ENCODE measurements at places on chromosomes 5 and 9.

DNA sequence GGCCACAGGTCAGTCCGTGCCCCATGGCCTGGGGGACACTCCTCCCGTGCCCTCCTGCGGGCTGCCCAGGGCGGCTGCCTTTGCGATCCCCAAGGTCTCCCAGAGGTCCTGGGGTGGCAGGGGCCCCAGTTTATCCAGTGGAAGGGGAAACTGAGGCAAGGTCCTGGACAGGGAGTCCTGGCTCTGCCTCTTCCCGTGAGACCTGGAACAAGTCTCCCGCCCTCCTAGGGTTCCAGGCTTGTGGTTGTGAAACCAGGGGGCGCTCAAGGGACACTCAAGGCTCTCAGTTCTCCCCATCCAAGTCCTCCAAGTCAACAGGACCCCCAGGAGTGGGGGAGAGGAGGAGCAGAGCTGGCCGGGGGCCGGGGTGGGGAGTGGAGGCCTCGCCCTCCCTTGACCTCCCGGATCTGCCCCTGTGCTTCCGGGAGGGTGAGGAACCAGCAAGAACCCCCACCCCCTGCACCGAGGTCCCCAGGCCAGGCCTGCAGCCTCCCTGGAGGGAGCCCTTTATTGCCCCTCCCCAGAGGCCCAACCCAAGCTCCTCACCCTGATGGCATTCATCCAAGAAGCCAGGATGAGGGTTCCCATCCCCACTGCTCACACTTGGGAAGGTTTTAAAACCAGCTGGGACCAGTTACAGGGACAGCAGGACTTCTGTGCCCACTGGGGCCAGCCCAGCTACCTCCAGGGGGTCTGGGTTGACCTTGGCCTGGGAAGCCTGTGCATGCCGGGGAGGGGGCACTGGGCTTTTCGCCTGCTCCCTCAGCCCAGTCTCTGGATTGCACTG, 24.7 kb upstream of the TMEM250 start:
- DNase-seq: peak; percentile 6

GRCh38 chr5:140737486-140737885, 37.2 kb downstream of the ZMAT2 start:
- DNase-seq: no peak

DNA sequence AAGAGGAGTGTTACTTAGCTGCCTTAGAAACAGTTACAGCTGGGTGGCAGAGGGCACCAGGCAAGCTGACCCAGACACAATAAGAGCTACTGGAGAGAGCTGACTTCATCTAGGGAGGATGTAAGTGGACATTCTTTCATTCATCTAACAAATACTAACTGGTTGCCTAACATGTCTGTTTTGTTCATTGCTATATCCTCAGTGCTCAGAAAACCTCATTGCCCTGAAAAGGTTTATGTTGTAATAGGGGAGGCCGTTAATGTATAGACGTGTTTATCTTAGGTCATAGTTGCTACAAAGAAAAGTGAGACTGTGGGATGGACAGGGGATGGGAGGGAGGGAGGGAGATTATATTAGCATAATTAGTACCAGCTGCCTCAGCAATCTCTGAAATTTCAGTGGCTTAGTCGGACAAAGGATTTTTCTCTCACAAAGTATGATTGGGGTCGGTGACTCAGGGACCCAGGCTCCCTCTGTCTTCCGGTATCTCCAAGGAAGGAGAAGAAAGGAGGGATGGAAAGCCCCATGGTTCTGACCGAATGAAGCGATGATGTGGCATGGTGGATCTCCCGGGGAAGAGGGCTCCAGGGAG, 2.6 kb upstream of the SNX18 start:
- DNase-seq: no peak

GRCh38 chr9:127262602-127263001, 2.0 kb upstream of the GARNL3 start:
- no peak for DNase-seq

- no peak for DNase-seq
Measured at GRCh38 chr9:94936419-94936818, 209.9 kb downstream of the AOPEP start.

DNA sequence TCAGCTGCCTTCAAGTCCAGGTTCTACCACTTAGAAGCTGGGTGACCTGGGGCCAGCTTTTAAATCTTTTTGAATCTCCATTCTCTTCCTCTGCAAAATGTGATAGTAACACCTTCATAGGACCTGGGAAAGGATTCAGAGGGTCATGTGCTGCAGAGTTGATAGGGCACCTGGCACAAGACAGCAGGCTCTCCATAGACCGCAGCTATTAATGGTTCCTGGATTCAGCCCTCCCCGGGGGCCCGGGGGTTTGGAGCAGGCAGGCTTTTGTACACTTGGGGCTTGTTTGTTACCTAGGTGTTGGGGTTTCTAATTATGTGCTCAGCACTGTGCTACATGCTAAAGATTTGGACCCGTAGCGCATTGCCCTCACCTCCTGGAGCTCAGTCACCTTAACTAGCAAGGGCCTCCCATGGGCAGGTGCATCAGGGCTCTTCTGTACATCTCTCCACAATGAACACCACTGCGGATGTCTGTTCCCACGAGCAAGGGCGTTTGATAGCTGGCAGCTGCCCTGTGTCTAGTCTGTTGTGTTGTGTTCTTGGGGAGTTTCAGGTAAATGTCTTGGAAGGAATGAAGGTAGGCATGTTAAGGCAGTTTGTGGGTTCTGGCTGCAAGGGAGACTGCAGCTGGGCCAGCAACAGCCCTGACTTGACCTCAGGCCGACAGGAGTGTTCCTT, 12.1 kb downstream of the PRRC2B start:
- DNase-seq: peak; percentile 28

DNA sequence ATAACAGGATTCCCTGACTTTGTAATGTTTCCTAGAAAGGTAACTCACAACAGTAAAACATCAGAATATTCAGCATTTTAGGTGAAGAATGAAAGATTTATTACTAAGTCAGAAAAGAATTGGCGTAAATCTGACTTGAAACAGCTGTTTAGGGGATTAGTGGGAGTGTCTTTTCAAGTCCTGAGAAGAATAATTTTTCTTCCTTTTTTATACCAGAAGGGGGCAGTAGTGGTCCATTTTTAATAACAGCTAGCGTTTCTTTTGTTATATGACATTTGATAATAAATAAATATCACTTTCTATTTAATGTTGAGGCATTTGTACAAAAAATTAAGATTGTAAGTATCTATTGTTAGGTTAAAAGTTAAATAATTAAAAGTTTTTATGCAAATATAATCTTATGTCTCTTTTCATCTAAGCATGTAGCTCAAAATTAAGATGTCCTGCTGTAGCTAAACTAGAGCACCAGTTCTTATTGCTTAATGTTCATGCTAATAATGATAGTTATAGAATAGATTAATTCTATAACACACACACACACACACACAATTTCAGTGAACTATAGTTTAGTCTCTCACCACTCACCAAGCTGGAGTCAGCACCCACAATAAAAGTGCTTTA, 258.7 kb upstream of the ARRDC3 start:
- peak; percentile 34 for DNase-seq

DNA sequence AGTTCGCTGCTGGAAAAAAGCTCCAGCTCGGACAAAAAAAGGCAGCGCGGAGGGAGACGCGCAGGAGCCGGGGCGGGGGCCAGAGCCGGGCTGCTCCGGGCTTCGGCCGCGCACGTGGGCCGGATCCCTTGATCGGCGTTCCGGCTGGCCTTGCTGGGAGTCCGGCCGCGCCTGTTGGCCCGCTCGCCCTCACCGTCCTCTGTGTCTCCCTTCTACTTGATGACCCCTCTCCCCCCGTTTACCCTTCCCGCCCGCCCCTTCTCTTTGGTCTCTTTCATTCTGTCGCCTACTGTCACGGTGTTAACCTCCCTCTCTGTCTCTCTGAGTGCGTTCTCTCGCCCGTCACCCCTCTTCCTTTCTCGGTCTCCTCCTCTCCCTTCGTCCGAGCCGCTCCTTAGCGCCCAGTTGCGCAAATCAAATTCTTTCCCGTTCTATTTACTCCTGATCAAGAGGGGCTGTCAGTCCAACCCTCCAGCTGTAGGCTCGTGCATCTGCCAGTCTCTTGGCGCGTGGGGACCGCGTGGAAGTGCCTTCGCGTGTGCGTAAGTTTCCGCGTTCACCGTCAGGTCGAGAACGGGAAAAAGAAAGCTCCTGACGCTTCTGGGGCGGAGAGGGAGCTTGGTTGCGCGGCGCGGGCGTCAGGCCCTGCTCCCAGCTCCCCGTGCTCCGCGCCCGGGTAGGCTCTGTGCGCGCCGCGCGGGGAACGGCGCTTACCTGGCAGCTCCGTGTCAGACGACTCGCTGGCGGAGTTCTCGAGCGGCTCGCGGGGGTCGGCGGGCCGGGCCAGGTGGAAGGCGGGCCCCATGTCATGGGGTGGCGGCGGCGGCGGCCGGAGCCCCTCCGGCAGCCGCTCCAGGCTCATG, 798 bp downstream of the PITX1 start:
- peak; percentile 62 for DNase-seq

DNA sequence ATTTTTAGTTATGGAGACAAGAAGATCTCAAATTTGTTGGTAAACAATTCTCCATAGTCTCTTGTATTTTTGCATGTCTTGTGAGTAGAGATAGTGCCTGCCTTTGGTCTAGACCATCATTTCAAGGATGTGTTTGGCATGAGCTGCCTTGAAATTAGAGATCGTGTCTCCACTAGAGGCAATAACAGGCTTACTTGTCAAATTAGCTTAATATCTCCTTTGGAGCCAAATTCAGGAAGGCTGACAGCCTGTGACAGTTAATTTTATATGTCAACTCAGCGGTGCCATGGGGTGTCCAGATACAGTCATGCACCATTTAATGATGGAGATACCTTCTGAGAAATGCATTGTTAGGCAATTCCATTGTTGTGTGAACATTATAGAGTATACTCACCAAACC, 24.8 kb upstream of the PRDM9 start:
- no peak for DNase-seq

- DNase-seq: no peak
Measured at GRCh38 chr5:386432-387341, 56.3 kb upstream of the EXOC3 start.

DNA sequence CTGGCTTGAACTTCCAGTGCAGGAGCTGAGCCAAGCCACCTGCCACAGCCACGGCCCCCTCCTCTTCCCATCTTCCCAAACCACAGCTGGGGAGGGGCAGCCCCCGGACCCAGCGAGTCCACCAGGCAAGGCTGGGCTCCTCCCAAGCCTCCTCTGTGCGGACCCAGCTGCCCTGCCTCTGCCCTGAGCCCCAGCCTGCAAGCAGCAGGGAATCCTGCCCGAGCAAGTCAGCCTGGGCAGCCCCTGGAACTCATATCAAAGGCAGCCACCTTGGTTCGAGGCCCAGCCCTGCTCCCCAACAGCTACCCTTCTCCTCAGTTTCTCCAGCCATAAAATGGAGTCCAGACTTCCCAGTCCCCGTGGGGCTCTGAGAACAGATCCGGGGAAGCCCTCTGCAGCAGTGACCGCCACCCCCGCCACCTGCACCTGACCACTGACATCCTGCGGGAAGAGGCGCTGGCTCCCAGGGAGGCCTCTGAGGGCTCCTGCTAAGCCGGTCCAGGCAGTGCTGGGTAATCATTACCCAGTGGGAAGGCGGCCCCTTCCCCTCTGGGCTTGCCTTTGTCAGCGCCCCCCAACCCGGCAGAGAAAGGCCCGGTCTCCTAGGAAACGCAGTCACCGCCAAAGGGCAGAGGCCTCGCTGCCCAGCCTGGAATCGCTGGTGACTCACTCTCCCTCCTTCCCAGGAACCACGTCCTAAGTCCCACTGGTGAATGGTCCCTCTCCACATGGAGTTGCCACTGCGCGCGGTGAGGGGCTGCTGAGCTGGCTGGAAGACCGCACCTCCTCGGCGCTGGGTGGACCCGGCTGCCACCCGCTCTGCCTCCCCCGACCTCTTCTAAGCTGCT, 1.5 kb downstream of the VAV2 start:
- DNase-seq: peak; percentile 65

- no peak for DNase-seq
Measured at GRCh38 chr9:4713849-4714248, 27.2 kb downstream of the AK3 start.

- no peak for DNase-seq
Measured at GRCh38 chr5:135034963-135035677, 1.1 kb upstream of the PITX1 start.

DNA sequence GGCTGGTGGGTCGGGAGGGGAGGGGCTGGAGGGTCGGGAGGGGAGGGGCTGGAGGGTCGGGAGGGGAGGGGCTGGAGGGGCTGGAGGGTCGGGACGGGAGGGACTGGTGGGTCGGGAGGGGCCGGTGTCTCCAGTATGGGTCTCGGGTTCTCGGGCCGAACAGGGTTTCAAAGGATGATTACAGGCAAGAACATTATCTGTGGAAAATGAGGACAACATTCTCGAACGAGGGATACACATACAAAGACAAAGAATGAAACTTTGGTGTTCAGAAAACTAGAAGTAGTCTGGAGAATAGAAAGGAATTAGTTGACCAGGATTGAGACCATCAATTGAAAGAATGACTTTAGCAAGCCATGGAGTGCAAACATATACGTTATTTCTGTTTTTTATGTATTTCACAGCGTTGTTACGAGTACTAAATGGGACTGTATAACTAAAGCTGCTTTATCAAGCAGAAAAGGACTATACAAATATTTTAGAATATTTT, 360 bp upstream of the ZCCHC10 start:
- no peak for DNase-seq

DNA sequence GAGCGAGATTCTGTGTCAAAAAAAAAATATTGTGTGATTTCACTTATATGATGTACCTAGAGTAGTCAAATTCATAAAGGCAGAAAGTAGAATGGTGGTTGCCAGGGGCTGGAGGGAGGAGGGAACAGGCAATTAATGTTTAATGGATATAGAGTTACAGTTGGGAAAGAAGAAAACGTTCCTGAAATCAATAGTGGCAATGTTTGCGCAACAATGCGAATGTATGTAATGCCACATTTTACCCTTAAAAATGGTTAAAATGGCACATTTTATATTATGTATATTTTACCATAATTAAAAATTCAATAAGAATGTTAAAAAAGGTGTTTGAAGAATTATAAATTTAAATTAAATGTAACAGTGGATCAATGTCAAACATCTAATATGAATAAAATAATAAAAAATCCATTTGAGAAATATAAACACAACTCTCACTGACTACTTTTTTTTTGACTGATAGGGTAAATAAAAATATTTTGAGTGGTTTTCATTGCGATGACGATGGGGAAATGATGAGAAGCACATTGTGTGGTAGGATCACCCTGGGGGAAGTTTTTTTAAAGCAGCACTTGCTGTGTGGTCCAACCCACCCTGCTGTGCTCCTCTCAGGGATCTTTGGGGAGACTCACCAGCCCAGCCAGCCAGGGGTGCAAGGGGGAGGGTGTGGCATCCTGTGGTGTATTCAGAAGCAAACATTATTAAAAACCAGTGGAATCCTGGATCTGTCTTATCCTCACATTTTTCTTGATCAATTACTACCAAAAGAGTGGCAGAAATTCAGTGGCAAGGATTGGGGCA, 4.3 kb downstream of the FYB1 start:
- no peak for DNase-seq

DNA sequence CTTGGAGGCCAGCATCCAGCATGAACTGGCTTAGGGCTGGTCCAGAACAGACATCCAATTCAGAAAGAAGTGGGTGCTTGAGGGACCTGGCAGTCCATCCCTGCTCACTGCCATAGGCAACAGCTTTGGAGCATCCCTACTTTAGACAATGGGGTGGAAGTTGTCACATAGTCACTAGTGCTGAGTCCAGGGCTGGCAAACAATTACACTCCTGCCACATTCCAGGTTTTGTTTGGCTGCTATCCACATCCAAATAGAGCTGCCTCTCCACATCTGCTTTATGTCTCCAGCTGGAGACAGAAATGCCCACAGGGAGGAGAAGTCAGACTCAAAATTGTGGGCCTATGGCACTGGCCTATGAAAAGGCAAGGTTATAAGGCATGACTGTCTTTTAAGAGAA, 7.0 kb downstream of the FSTL4 start:
- no peak for DNase-seq
